ENCODE measurements at places on chromosomes 7 and 10. TPM values are rescaled to one million over a fixed set of nuclear protein-coding genes. Genes with fewer than 3 reads are reported as not detected.

Gene SMURF1
- total RNA-seq, result 28.7 TPM

DNA sequence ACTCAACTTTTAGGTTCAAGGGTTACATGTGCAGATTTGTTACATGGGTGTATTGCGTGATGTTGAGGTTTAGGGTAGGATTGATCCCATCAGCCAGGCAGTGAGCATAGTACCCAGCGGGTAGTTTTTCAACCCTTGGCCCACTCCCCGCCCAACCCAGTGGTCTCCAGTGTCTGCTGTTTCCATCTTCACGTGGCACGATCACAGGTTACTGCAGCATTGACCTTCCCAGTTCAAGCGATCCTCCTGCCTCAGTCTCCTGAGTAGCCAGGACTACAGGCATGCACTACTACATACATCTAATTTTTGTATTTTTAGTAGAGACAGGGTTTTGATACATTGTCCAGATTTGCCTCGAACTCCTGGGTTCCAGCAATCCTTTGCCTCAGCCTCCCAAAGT lies 905.7 kb upstream of the ZNF722 start:
- no peaks in the 10 kb centered on the region for H3K36me3 ChIP-seq
- DNase-seq, result no peak
- no peak overlapping the region for H3K4me3 ChIP-seq
- no peaks in the 10 kb centered on the region for H3K4me1 ChIP-seq
- H3K27ac ChIP-seq, result no peak overlapping the region

Gene GPR15LG
- total RNA-seq, result not detected

GRCh38 chr7:42274053-42274452 lies 37.0 kb upstream of the GLI3 start:
- H3K36me3 ChIP-seq, result no peaks in the 10 kb centered on the region
- DNase-seq, result no peak
- H3K4me1 ChIP-seq, result no peaks in the 10 kb centered on the region

DNA sequence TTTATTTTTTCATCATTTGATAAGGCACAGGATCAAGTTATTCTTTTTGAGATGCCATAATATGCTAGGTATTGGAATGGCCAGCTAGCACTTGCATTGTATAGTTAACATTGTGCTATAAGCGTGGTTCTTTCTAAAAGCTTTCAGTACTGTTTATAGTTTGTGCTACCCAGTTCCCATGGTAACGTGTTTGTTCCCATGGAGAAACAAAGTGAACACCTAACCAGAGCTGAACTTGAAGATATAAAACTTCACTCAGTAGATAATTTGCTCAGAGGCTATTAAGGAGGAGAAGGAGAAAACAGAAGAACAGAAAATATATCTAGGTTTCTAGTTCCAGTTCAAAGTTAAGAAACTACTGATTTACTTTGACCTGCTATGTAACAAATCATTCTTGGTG lies 23.6 kb upstream of the ITGB8 start:
- no peaks in the 10 kb centered on the region for H3K36me3 ChIP-seq
- no peaks in the 10 kb centered on the region for H3K4me1 ChIP-seq
- no peaks in the 10 kb centered on the region for H3K27me3 ChIP-seq
- no peak for DNase-seq

DNA sequence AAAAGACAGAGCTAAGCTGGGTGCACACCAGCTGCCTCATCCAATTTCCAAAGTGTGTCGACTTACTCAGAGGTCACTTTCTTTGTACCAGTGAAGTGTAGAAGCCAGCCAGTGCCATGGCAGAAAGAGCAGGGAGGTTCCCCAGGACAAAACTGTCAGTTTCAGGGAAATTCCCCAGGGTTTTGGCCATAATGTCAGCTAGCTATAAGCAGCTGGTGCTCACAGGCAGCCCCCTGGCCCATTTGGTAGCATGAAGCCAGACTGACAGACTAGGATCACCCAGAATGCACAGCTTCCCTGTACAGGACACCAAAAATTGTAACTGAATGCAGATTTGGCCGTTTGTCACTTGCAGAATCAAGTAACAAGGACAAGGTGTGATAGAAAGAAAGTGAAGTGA lies 28.6 kb downstream of the MRPL32 start:
- no peak for DNase-seq
- H3K27ac ChIP-seq, result no peak overlapping the region

DNA sequence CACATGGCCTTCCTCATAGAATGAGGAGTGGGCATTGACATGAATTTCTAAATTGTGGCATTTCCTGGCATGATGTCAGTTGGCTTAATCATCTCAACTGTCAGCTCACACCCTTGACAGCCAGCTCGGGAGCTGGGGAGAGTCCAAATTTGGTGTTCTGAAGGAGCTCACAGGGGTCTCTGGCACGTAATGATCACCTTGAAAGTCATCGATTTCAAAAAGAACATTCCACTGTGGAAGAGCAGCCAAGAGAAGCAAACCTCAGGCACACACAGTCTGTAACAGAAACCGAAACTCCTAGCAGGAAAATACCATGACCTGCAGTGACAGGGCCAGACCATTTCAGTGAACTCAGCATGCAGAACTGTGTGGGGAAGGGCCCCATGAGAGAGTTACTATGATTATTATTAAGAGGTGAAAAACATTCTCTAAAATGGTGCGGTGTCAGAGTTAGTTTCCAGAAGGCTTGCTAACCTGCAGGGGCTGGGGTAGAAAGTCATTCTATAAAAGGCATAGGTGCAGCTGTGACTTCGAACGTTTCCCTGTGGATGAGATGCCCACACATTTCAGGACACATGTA lies 26.4 kb upstream of the KLF6 start:
- no peak for DNase-seq
- H3K36me3 ChIP-seq, result no peaks in the 10 kb centered on the region
- peak overlapping the region; percentile 96 for H3K27ac ChIP-seq
- H3K27me3 ChIP-seq, result no peaks in the 10 kb centered on the region
- no peaks in the 10 kb centered on the region for H3K4me1 ChIP-seq

Gene CDC123
- 61.6 TPM for total RNA-seq

- H3K27ac ChIP-seq, result peak overlapping the region; percentile 75
- peaks cover 5% of the 10 kb centered on the region for H3K4me1 ChIP-seq
- no peaks in the 10 kb centered on the region for H3K36me3 ChIP-seq
- H3K27me3 ChIP-seq, result no peaks in the 10 kb centered on the region
- H3K4me3 ChIP-seq, result no peak overlapping the region
Observed at GRCh38 chr7:137454767-137455166, 111.2 kb upstream of the PTN start.

DNA sequence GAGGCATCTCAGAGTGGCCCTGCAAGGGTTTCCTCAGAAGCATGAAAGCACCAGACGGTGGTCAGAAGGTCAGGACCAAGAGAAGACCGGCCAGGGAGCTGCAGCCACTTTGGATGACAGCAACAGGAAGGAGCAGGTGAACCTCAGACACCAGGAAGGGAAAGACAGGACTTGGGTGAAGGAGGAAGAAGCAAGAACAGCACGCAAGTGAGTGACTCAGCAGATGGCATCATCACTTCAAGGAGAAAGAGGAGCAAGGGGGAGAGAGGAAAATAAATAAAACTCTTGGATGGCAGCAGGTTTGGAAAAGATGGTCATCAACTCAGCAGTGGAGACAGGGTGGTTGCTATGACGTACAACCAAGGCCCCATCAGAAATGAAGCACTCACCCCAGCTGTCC lies 31.6 kb downstream of the NCAPG2 start:
- no peaks in the 10 kb centered on the region for H3K27me3 ChIP-seq
- H3K27ac ChIP-seq, result no peak overlapping the region
- DNase-seq, result no peak
- no peaks in the 10 kb centered on the region for H3K36me3 ChIP-seq

- H3K4me1 ChIP-seq, result no peaks in the 10 kb centered on the region
- no peak for DNase-seq
- H3K27ac ChIP-seq, result peak overlapping the region; percentile 0
Observed at GRCh38 chr7:80923211-80923612, 4.4 kb upstream of the SEMA3C start.

Gene ATG9B
- total RNA-seq, result 2.0 TPM

GRCh38 chr10:125815764-125816163 lies 7.3 kb downstream of the UROS start:
- H3K36me3 ChIP-seq, result no peaks in the 10 kb centered on the region
- no peaks in the 10 kb centered on the region for H3K4me1 ChIP-seq
- no peaks in the 10 kb centered on the region for H3K27me3 ChIP-seq
- H3K27ac ChIP-seq, result no peak overlapping the region

Gene LRGUK
- total RNA-seq, result 0.96 TPM

DNA sequence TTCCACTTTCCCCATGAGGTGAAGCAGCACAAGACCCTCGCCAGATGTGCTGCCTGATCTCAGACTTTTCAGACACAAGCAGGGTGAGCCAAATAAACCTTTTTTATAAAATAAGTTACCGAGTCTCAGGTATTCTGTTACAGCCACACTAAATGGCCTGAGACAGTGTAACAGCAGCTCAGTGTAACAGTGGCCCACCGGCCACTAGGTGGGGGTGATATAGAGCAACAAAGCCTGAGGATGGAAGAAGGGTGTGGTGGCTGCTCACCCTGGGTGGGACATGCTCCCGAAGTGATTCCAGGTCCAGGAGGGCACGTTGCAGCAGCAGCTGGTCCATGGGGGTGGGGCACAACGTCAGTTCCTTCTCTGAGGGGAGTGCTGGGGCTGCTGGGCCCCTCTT lies 44.6 kb downstream of the BMS1 start:
- no peaks in the 10 kb centered on the region for H3K36me3 ChIP-seq
- no peak overlapping the region for H3K27ac ChIP-seq
- no peaks in the 10 kb centered on the region for H3K4me1 ChIP-seq
- H3K27me3 ChIP-seq, result no peaks in the 10 kb centered on the region
- DNase-seq, result no peak

Gene ZNF853
- 5.8 TPM for total RNA-seq

DNA sequence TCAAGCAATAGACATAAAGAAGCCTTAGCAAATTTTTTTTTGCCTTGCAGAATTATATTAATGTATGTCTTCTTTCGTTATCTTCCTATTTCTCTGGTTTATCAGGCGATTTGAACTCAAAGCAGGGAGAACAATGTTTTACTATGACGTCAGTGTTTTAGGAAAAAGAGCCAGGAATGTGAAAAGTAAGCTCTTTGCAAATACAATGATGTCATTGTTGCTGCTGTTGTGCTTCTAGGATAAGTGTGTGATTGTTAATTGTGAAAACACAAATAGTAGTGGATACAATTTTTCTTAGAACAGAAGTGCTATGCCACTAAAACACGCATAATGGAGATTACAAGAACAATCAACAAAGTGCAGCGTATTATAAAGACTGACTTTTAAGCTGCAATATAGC lies 9.5 kb upstream of the AUTS2 start:
- H3K36me3 ChIP-seq, result no peaks in the 10 kb centered on the region
- no peak for DNase-seq
- H3K27me3 ChIP-seq, result no peaks in the 10 kb centered on the region
- H3K4me1 ChIP-seq, result no peaks in the 10 kb centered on the region

DNA sequence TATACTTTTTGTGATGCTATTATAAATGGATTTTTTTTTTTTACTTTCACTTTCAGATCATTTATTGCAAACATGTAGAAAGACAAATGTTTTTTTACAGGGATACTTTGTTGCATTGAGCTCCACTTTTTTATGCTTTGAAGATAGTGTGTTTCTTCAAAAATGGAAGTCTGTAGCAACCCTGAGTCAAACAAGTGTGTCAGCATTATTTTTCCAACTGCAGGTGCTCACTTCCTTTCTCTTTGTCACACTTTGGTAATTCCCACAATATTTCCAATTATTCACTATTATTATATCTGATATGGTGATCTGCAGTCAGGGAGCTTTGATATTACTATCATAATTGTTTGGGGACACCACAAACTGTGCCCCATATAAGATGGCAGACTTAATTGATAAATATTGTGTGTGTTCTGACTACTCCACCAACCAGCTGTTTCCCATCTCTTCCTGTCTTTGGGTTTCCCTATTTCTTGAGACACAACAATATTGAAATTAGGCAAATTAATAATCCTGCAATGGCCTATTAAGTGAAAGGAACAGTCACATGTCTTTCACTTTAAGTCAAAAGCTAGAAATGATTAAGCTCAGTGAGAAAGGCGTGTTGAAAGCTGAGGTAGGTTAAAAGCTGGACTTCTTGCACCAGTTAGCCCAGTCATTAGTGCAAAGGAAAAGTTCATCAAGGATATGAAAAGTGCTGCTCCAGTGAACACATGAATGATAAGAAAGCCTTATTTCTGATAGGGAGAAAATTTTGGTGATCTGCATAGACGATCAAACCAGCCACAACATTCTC lies 231.3 kb upstream of the SH2B2 start:
- H3K36me3 ChIP-seq, result no peaks in the 10 kb centered on the region
- H3K27ac ChIP-seq, result no peak overlapping the region
- no peak overlapping the region for H3K4me3 ChIP-seq
- no peaks in the 10 kb centered on the region for H3K4me1 ChIP-seq
- H3K27me3 ChIP-seq, result no peaks in the 10 kb centered on the region

DNA sequence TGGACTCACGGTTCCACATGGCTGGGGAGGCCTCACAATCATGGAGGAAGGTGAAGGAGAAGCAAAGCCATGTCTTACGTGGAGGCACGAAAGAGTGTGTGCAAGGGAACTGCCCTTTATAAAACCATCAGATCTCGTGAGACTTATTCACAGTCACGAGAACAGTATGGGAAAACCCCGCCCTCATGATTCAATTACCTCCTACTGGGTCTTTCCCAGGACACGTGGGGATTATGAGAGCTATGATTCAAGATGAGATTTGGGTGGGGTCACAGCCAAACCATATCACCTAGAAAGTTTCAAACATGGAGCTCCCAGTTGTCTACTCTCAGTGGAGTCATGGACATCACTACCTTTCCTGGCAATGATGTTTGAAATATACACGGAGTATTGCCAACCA lies 49.6 kb downstream of the CYCS start:
- no peak overlapping the region for H3K27ac ChIP-seq
- no peak overlapping the region for H3K4me3 ChIP-seq
- DNase-seq, result no peak

Gene CTTNBP2
- total RNA-seq, result 13.8 TPM

Gene NEUROG3
- not detected for total RNA-seq

DNA sequence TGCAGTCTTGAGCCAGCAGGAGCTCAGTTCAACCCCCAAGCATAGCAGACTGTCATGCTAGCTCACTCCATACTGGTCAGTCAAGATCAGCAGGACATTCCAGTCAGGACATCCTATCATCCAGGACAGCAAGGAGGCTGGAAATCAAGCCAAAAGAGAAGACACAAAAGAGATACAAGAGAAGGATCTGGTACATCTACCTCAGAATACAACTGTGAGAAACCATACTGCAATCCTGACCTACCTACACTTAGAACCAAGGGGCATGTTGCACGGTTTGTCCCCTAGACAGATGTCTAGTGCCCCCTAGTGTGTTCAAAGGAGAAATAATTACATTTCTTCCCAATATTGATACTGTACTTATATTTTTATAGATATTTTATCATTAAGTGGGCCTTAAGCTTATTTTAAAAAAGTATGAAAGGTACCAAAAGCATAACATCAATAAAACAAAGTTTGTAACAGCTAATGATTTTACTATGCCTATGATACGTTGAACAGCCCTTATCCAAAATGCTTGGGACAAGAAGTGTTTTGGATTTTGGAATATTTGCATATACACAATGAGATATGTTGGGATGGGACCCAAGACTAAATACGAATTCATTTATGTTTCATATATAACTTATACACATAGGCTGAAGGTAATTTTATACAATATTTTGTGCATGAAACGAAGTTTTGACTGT lies 26.7 kb downstream of the ERCC6 start:
- H3K36me3 ChIP-seq, result no peaks in the 10 kb centered on the region
- no peaks in the 10 kb centered on the region for H3K4me1 ChIP-seq
- no peaks in the 10 kb centered on the region for H3K27me3 ChIP-seq
- H3K4me3 ChIP-seq, result no peak overlapping the region

GRCh38 chr10:132433671-132434340 lies 36.8 kb downstream of the PWWP2B start:
- DNase-seq, result no peak
- H3K27ac ChIP-seq, result no peak overlapping the region
- H3K27me3 ChIP-seq, result no peaks in the 10 kb centered on the region

GRCh38 chr7:16918288-16918895 lies 36.6 kb upstream of the AGR3 start:
- no peaks in the 10 kb centered on the region for H3K27me3 ChIP-seq
- no peak overlapping the region for H3K4me3 ChIP-seq
- DNase-seq, result no peak
- H3K27ac ChIP-seq, result no peak overlapping the region
- H3K36me3 ChIP-seq, result no peaks in the 10 kb centered on the region

Data from breast epithelium (tissue), 4 donors.